ENCODE measurements at places on chromosomes 1 and 21. TPM values are rescaled to one million over a fixed set of nuclear protein-coding genes. Genes with fewer than 3 reads are reported as not detected.

The FRRS1 gene
- 8.9 TPM for total RNA-seq

The SLC9C2 gene
- total RNA-seq = not detected

The SPAG17 gene
- total RNA-seq = not detected

The CSMD2 gene
- total RNA-seq = 0.03 TPM

The VSIG8 gene
- total RNA-seq = not detected

The CD58 gene
- total RNA-seq = 67.0 TPM

The CHIA gene
- not detected for total RNA-seq

The KCNK2 gene
- total RNA-seq = 2.0 TPM

The CFHR5 gene
- not detected for total RNA-seq

The B3GALT2 gene
- total RNA-seq = 0.40 TPM

The C1orf94 gene
- not detected for total RNA-seq

The SLC25A44 gene
- 26.0 TPM for total RNA-seq

The GABPB2 gene
- total RNA-seq = 6.7 TPM

The SPRR2D gene
- total RNA-seq = 39.8 TPM

The LCE2A gene
- 2.5 TPM for total RNA-seq

The PAQR6 gene
- total RNA-seq = 0.13 TPM

The SMCP gene
- not detected for total RNA-seq

The RRP1B gene
- 23.5 TPM for total RNA-seq

The TTC34 gene
- 0.03 TPM for total RNA-seq

The KIAA0040 gene
- total RNA-seq = 1.5 TPM

The ESRRG gene
- 0.90 TPM for total RNA-seq

The MINDY1 gene
- total RNA-seq = 11.3 TPM

The ELF3 gene
- 0.13 TPM for total RNA-seq
